ENCODE measurements at places on chromosomes 1 and 21. TPM values are rescaled to one million over a fixed set of nuclear protein-coding genes. Genes with fewer than 3 reads are reported as not detected.

GRCh38 chr1:91374086-91374485 is 30.6 kb downstream of the HFM1 start:
- no peaks in the 10 kb centered on the region for H3K4me1 ChIP-seq
- H3K4me3 ChIP-seq, result no peak overlapping the region
- H3K27ac ChIP-seq, result no peak overlapping the region
- H3K27me3 ChIP-seq, result no peaks in the 10 kb centered on the region

DNA sequence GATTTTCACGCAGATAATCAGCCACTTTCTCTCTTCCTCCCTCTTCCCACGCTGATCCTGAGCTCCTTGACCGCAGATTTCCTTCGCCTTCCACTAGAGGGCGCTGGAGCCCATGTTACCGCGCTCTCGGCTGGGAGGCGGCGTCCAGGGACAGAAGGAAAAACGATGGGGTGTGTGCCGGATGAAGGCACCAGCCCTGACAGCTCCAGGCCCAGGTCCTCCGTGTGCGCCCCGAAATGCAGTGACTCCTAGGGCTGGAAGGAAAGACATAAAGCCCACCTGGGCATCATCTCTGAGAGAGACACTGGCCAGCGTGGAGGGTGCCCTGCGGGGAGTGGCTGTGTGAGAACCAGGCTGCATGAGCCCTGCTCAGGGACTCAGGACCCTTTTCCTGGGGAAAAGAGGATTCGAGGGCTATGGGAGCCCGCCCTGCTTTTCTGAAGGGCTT is 44.9 kb upstream of the CYP2J2 start:
- no peaks in the 10 kb centered on the region for H3K4me1 ChIP-seq
- H3K27me3 ChIP-seq, result no peaks in the 10 kb centered on the region
- DNase-seq, result peak; percentile 68
- H3K4me3 ChIP-seq, result no peak overlapping the region
- no peak overlapping the region for H3K27ac ChIP-seq
- H3K36me3 ChIP-seq, result no peaks in the 10 kb centered on the region

DNA sequence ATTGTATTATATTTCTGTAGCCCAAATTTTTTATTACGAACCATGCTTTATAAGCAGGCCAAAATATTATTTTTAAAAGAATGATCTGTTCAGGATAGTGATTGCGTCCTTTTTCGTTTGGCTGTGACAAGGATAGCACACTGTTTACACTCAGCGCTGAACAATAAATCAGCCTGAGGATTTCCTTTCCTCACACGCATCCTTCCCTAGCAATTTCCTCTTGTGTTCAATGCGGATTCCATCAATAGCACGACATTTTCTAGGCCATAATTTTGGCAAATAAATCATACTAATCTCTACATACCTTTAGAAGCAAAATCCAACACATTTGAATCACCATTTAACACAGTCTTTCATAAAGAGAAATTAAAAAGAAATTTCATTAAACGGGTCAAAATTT is 1.6 kb upstream of the VAV3 start:
- DNase-seq, result no peak
- no peaks in the 10 kb centered on the region for H3K27me3 ChIP-seq

DNA sequence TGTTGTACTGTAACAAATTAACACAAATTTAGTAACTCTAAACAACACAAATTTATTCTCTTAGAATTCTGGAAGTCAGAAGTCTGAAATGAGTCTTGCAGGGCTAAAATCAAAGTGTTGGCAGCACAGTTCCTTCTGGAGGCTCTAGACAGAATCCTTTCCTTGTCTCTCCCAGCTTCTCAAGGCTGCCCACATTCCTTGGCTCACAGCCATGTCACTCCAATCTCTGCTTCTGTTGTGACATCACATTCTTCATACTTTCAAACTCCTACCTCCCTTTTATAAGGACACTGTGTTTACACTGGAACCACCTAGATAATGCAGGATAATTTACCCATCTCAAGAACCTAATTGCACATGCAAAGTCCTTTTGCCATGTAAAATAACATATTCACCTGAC is 225.0 kb upstream of the PRMT6 start:
- H3K36me3 ChIP-seq, result no peaks in the 10 kb centered on the region
- no peaks in the 10 kb centered on the region for H3K4me1 ChIP-seq
- no peak overlapping the region for H3K4me3 ChIP-seq

DNA sequence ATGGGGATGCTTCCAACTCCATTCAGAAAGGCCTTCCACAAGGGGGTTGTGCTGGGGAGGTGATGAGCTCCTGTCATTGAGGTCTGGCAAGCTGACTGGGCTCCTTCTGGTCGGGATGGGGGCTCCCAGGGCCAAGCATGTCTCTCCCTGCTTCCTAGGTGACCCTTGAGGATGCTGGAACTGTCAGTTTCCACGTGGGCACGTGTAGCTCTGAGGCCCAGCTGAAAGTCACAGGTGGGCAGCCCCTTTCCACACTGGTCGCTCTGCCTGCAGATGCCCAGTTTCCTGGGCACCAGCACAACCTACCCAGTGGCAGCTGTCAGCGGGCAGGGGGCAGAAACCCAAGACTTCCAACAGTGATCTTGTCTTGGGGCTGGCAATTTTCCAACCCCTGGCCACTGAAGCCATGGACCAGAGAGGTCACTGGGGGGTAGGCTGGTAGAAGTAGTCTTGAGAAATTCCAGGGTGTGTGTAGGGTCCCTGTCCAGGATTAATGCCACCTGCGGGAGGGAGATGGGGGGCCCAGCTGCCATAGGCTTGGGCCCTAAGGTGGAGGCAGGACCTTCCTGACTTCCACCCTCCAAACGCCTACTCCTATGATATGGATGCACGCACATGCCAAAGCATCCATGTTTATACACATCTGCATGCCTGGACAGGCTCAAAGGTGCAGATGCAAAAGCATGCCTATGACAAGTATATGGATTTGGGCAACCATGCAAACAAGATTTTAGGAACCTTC is 97.1 kb downstream of the TRIM11 start:
- H3K27ac ChIP-seq, result no peak overlapping the region
- no peaks in the 10 kb centered on the region for H3K4me1 ChIP-seq
- no peaks in the 10 kb centered on the region for H3K27me3 ChIP-seq
- no peak for DNase-seq

GRCh38 chr1:36083219-36083618 is 675 bp upstream of the TEKT2 start:
- H3K4me3 ChIP-seq, result no peak overlapping the region
- no peak overlapping the region for H3K27ac ChIP-seq
- DNase-seq, result no peak
- no peaks in the 10 kb centered on the region for H3K27me3 ChIP-seq
- H3K4me1 ChIP-seq, result peaks cover 2% of the 10 kb centered on the region

GRCh38 chr1:183249941-183250452 is 63.9 kb downstream of the LAMC2 start:
- no peaks in the 10 kb centered on the region for H3K36me3 ChIP-seq
- no peaks in the 10 kb centered on the region for H3K4me1 ChIP-seq
- H3K27ac ChIP-seq, result no peak overlapping the region

DNA sequence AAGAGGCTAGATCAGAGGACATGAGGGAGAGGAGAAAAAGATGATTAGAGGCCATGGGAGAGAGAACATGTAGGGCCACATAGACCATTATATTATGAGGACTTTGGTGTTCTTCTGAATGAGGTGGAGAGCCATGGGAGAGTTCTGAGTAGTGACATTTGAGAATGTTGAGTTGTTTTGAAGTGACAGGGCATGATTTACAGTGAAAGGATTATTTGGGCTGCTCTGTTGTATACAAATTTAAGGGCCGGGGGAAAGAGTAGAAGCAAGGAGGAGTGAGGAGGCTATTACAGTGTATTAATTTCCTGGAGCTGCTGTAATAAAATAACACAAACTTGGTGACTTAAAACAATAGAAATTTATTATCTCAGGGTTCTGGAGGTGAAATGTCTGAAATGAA is 102.5 kb upstream of the RGS4 start:
- H3K4me3 ChIP-seq, result no peak overlapping the region
- no peaks in the 10 kb centered on the region for H3K27me3 ChIP-seq
- H3K27ac ChIP-seq, result no peak overlapping the region
- H3K36me3 ChIP-seq, result no peaks in the 10 kb centered on the region

- no peak for DNase-seq
- no peaks in the 10 kb centered on the region for H3K36me3 ChIP-seq
- H3K27me3 ChIP-seq, result no peaks in the 10 kb centered on the region
- H3K4me3 ChIP-seq, result peak overlapping the region; percentile 72
- H3K27ac ChIP-seq, result peak overlapping the region; percentile 100
- H3K4me1 ChIP-seq, result peaks cover 4% of the 10 kb centered on the region
These were observed 703 bp downstream of the PUM1 start for GRCh38 chr1:31064718-31065309.

- H3K27me3 ChIP-seq, result no peaks in the 10 kb centered on the region
- H3K4me1 ChIP-seq, result no peaks in the 10 kb centered on the region
These were observed 249.9 kb downstream of the NFIA start for GRCh38 chr1:61332196-61332753.

GRCh38 chr1:29124366-29125236 is 898 bp upstream of the TMEM200B start:
- peak overlapping the region; percentile 73 for H3K4me3 ChIP-seq
- H3K36me3 ChIP-seq, result no peaks in the 10 kb centered on the region
- peak overlapping the region; percentile 100 for H3K27ac ChIP-seq
- peak; percentile 93 for DNase-seq

GRCh38 chr1:56459260-56459659 is 120.1 kb downstream of the PLPP3 start:
- no peaks in the 10 kb centered on the region for H3K4me1 ChIP-seq
- no peak overlapping the region for H3K4me3 ChIP-seq
- no peak for DNase-seq
- H3K27ac ChIP-seq, result no peak overlapping the region
- no peaks in the 10 kb centered on the region for H3K27me3 ChIP-seq

- H3K36me3 ChIP-seq, result no peaks in the 10 kb centered on the region
- no peak overlapping the region for H3K27ac ChIP-seq
- no peaks in the 10 kb centered on the region for H3K27me3 ChIP-seq
- H3K4me3 ChIP-seq, result no peak overlapping the region
- H3K4me1 ChIP-seq, result no peaks in the 10 kb centered on the region
- DNase-seq, result no peak
These were observed 20.3 kb upstream of the AZIN2 start for GRCh38 chr1:33060579-33061083.

- H3K4me1 ChIP-seq, result peaks cover 14% of the 10 kb centered on the region
- peak overlapping the region; percentile 96 for H3K27ac ChIP-seq
- DNase-seq, result peak; percentile 84
- no peaks in the 10 kb centered on the region for H3K27me3 ChIP-seq
These were observed 3.2 kb downstream of the ATP8B2 start for GRCh38 chr1:154328318-154329151.

GRCh38 chr1:40820911-40821693 is 37.5 kb downstream of the KCNQ4 start:
- no peak overlapping the region for H3K27ac ChIP-seq
- no peak for DNase-seq
- H3K27me3 ChIP-seq, result no peaks in the 10 kb centered on the region
- no peak overlapping the region for H3K4me3 ChIP-seq
- H3K4me1 ChIP-seq, result no peaks in the 10 kb centered on the region

- H3K4me3 ChIP-seq, result no peak overlapping the region
- H3K36me3 ChIP-seq, result no peaks in the 10 kb centered on the region
- DNase-seq, result no peak
These were observed 561.2 kb downstream of the KIF26B start for GRCh38 chr1:245715970-245716369.

DNA sequence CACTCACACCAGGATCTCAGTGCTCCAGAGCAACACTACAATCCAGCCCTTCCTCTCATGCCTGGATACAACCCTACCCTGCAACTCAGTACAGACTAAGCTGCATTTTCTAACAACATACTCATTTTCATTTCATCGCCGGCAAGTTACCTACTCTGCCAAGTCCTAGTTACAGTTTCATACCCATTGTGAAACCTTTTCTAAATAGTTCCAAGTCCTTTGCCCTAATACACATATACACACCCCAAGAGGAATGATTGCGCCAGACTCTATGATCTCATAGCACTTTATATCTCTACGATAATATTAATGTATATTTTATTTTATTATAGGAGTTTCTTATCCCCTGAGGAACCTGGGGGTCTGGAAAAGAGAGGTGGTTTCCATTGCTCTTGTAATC is 122.4 kb downstream of the LMX1A start:
- H3K27me3 ChIP-seq, result no peaks in the 10 kb centered on the region
- H3K4me3 ChIP-seq, result no peak overlapping the region
- no peak overlapping the region for H3K27ac ChIP-seq
- H3K4me1 ChIP-seq, result no peaks in the 10 kb centered on the region
- no peak for DNase-seq
- no peaks in the 10 kb centered on the region for H3K36me3 ChIP-seq

DNA sequence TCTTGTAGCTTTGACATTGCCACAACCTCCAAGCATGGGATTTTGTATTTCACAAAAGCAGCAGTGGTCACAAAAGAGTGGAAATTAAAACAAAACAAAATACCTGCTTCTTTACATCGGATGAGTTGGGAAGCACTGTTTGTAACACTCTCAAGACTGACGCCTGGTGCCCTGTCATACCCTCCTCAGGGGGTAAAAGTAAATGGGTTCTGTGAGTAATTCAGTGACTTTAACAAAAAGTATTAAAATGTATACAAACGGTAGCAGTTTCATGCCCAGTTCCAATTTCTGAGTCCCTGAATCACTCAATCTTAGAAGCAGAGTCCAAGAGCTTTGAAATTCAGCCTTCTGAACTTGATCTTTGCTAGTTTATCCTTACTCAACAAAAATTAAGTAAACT is 152.5 kb downstream of the TIAM1 start:
- H3K4me1 ChIP-seq, result no peaks in the 10 kb centered on the region
- H3K36me3 ChIP-seq, result no peaks in the 10 kb centered on the region
- H3K27me3 ChIP-seq, result no peaks in the 10 kb centered on the region
- DNase-seq, result no peak

GRCh38 chr1:216682752-216683151 is 40.5 kb downstream of the ESRRG start:
- H3K36me3 ChIP-seq, result no peaks in the 10 kb centered on the region
- H3K4me1 ChIP-seq, result no peaks in the 10 kb centered on the region
- no peak overlapping the region for H3K4me3 ChIP-seq
- no peaks in the 10 kb centered on the region for H3K27me3 ChIP-seq

DNA sequence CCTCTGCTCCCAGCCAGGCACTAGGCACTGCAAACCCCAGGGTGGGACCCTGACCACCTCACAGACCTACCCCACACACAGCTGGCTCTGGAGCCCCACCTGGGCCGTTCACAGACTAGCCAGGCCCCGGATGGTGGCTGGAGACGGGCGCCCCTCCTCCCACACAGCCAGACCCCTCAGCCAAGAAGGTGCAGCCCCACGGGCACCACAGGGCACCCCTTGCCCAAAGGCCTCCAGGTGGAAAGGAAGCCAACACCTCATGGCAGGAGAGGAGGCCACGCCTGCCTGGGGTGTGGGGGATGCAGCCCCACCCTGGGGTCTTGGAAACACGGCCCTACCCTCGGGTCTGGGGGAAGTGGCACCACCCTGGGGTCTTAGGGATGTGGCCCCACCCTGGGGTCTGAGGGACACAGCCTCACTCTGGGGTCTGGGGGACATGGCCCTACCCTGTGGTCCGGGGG is 44.6 kb downstream of the WNT9A start:
- no peak overlapping the region for H3K4me3 ChIP-seq
- DNase-seq, result no peak
- no peaks in the 10 kb centered on the region for H3K36me3 ChIP-seq
- H3K27ac ChIP-seq, result no peak overlapping the region
- H3K27me3 ChIP-seq, result no peaks in the 10 kb centered on the region

GRCh38 chr1:171984850-171985485 is 143.7 kb downstream of the DNM3 start:
- no peaks in the 10 kb centered on the region for H3K36me3 ChIP-seq
- no peak overlapping the region for H3K27ac ChIP-seq
- DNase-seq, result no peak

CACNA1S gene
- not detected for total RNA-seq

SYT11 gene
- total RNA-seq, result 16.2 TPM

TPTE gene
- 0.21 TPM for total RNA-seq

AZIN2 gene
- 12.3 TPM for total RNA-seq

LHX8 gene
- 0.48 TPM for total RNA-seq

TAL1 gene
- 10.9 TPM for total RNA-seq

ADAMTS4 gene
- 41.5 TPM for total RNA-seq

PADI4 gene
- total RNA-seq, result not detected

PBX1 gene
- total RNA-seq, result 167 TPM

TRIM17 gene
- total RNA-seq, result not detected
